Activated gamma-delta T cell treated with anti-CD3 and anti-CD28 coated beads, Interleukin-2, amount 50 U/mL, for 16 hours (primary cell): ENCODE measurements at places on chromosomes 6 and 20.

- DNase-seq = no peak
These were observed 140.3 kb downstream of the DLL1 start for GRCh38 chr6:170150590-170150945.

DNA sequence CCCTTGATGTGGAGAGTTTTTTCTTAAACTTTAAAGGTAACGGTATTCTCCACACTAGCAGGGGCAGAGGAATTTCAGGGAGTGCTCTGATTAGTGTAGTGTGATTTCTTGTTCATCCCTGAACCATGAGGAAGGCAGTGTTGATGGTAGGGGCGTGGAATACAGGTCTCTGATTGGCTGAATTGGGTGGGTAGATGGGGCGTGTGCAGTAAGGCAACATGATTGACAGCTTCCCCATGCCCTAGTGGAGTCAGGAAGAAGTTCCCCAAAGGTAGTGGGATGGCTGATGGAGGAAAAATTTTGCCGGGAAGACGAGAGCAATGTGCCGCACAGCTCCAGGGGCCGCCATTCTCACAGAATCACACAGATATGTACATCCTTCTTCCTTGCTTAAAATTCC lies 97.4 kb upstream of the SALL4 start:
- no peak for DNase-seq

- DNase-seq = no peak
These were observed 139.6 kb downstream of the PHACTR3 start for GRCh38 chr20:59743767-59744485.

DNA sequence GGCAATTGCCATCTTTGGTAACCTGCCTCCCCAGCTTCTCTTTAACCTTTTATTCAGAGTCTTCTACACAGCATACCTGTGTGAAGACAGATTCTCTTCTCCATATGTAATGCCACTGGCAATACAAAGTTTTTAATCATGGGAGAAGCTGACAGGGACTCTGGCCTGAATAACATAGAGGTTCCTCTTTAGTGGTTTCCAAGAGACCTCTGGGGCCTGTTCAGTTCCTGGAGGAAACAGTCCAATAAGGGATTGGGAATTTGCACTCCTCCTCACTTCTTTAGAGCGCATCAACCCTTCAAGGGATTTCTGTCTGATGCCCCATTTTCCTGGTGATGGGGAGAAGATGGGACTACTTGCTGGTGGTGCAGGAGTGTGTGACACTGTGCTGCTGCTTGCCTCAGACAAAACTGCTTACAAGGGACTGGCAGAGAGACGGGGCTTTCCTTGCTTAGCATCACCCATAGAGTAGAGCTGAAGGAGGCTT lies 1.4 kb downstream of the RIMS1 start:
- no peak for DNase-seq

- no peak for DNase-seq
These were observed 123.4 kb downstream of the MAFB start for GRCh38 chr20:40565682-40566040.

DNA sequence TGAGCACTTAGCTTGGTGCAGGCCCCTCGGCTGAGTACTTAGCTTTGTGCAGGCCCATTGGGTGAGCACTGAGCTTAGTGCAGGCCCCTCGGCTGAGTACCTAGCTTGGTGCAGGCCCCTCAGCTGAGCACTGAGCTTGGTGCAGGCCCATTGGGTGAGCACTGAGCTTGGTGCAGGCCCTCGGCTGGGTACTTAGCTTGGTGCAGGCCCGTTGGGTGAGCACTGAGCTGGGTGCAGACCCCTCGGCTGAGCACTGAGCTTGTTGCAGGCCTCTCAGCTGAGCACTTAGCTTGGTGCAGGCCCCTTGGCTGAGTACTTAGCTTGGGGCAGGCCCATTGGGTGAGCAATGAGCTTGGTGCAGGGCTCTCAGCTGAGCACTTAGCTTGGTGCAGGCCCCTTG lies 387.1 kb downstream of the THBS2 start:
- DNase-seq = no peak

GRCh38 chr6:30690403-30691207 lies at the start of gene NRM:
NRM (minus strand) TSS chr6:30690984; CDS start chr6:30690974, 10 bp downstream.
- peak; percentile 30 for DNase-seq

DNA sequence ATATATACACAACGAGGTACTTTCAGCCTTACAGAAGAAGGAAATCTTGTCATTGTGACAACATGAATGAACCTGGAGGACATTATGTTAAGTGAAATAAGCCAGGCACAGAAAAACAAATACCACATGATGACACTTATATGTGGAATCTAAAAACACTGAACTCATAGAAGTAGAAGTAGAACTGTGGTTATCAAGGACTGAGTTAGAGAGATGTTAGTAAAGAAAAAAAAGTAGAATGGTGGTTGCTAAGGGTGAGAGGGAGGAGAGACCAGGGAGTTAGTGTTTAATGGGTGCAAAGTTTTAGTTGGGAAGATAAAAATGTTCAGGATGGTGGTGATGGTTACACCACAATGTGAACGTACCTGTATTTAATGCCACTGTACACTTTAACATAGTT lies 4.8 kb upstream of the STX11 start:
- DNase-seq = no peak

DNA sequence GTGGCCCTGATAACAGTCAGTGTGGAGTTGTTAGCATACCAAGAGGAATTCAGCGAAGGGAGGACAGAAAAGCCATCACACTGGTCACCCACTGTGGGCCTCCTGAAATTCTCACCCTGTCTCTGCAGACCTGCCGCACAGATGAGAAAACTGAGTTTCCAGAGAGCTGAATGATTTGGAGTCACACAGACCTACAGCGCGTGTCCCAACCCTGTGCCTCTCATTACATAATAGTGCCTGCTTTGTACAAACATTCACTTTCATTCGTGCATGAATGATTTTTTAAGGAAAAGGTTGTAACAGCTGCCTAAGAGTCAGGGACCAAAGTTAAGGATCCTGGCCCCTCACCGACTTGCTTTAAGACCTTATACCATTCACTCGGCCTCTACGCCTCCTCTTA lies 62.7 kb downstream of the THBS2 start:
- DNase-seq = no peak

DNA sequence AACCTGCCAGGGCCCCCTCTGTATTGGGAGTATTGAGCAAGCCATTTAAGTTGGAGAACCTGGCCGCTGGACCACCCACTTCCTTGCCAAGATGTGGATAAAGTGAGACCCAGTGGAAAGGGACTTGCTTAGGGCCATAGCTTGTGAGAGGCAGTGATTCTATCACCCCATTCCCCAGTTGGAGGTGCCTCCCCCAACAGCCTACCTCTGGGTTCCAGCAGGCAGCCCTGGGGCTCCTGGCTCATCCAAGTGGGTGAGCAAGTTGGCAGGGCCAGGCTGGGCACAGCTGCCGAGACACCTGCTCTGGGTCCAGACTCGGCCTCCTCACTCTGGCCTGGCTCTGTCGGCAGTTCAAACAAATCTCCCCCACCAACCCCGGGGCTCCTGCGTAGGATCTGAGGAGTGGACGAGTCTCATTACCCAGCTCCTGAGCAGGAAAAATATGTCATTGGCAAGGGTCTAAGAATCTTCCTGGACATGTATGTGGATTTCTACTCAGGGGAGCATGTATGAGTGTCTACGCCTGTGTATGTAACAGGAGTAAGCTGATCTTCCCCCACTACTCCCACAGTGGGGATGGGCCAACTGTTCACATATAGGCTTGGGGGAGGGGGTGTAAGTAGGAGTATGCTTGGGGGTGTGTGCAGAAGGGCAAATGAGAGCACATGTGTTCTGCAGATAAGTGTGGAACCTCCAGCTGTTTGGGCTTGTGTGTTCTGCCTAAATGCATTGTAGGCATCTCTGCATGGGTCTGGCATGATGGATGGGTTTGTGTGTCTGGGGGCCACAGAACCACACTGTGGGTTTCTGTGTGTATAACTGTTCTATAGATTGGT lies 1.9 kb downstream of the ID1 start:
- no peak for DNase-seq

- DNase-seq = no peak
These were observed 57.0 kb upstream of the CD93 start for GRCh38 chr20:23143098-23143497.

- DNase-seq = no peak
These were observed 184.2 kb downstream of the LY86 start for GRCh38 chr6:6772751-6773150.

DNA sequence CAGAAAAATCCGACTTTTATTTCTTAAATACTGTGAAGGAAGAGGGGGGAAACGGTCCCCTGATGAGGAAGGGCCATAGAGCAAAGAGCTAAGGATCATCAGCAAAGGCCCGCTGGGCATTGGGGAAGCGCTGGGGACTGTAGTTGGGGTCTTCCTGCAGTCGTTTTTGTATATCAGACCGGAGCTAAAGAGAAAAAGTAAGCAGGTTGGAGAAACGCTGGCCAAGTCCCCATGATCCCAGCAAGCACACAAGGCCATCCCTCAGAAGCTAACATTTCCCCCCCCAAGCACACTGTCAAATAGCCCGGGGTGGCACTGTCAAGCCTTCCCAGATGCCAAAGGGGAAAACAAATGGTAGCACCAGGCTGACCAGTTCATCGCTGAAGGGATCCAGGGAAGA lies 13.4 kb downstream of the BAG6 start:
- DNase-seq = no peak

GRCh38 chr20:42295592-42295991 lies 677.4 kb upstream of the CHD6 start:
- no peak for DNase-seq

DNA sequence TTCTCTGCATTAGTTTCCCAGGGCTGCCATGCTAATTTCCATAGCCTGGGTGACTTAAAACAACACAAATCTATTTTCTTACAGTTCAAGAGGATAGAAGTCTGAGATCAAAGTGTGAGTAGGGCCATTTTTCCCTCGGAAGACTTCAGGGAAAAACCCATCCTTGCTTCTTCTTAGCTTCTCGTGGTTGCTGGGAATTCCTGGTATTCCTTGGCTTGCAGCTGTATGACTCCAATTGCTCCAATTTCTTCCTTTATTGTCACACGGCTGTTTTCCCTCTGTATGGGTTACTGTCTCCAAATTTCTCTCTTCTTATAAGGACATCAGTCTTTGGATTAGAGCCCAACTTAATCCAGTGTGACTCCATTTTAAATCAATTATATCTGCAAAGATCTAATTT lies 128.4 kb upstream of the JAG1 start:
- no peak for DNase-seq

- no peak for DNase-seq
These were observed 352.8 kb upstream of the SYNCRIP start for GRCh38 chr6:85995339-85996033.

- no peak for DNase-seq
These were observed 356.0 kb upstream of the JARID2 start for GRCh38 chr6:14889611-14890593.
